ENCODE measurements at places on chromosomes 1 and 21.

DNA sequence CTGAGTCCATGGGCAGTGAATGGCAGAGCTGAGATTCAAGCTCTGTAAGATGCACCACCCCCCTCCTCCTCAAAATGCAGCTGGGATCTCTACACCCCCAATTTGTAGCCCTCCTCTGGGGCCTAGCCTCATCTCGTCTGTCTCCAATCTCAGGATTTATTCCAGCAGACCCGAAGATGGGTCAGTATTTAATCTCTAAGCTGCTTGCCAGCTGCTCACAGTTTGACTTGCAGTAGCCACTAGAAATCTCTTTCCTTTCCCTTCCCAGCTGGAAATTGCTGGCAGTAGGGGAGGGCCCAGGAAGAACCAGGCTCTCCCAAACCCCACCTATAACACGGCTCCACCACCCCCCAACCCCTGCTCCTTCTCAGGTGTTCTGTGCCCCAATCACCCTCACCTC, 1.5 kb downstream of the LACTBL1 start:
- no peak for DNase-seq

DNA sequence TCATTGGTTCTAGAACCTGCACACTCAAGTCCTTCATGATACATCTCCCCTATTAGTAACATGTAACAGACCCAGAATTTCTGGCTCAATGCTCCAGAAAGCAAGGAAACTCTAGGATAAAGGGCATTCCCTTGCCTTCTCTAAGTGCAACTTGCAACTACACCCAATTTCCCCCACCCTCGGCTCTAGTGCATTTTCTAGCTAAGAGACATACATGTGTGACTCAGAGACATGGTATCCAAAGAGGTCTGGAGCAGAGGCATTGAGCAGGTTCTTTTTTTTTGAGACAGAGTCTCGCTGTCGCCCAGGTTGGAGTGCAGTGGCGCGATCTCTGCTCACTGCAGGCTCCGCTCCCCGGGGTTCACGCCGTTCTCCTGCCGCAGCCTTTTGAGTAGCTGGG, 132.9 kb downstream of the ZC3H11B start:
- DNase-seq = no peak

DNA sequence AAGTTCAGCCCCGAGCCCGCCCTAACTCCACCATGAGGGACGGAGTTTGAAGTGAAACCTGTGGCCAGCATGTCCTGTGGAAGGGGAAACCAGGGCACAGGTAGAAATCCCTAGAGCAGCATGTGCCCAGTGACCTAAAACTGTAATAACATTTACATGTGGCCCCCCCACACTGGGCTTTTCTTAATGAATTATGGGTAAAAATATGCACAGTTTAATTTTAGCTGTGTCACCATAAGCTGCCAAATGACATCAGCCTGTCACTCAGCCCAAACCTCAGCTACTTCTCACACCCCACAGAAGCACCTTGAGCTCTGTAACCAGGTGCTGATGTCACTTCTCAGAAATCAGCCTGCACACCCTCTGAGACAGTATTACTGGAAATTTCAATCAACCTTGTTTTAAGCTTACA, 50.0 kb upstream of the SLC19A1 start:
- DNase-seq = peak; percentile 80

DNA sequence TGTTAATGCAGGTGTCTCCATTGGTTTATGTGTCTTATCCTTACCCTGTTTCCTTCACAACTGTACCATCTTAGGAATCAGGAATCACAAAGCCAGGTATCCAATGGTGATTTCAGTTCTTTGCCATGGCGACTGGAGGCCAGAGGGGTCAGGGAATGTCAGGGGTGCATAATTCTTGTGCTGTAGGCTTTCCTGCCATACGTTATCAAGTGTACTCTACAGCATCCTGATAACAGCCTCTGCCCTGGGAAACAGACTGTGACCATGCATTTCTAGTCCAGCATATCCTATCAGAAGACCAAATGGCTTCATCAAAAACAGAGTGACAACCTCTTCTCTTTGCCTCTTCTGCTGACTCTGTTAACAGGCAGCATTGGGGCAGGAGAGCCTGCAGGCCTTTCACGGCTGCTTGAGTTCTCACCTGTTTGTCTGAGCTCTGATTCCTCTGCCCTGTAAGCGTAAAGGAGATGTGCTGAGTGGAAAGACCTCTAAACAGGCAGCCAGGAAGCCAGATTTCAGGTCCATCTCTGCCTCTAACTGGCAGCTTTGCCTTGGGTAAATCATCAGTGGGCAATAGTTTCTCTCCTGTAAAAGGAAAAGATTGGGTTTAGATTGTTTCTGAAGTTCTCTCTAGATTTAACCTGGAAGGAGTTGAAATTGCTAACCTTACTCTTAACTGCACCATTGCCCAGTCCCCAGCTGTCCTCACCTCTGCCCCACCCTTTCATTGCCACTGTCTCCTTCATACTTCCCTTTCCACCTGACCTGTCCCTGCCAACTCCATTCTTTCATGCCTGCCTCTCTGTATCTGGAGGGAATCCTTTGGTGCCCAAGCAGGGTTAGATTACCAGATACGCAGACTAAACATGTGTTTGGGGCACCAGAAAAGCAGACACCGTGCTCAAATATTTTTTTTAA, 80.2 kb downstream of the LRRC8D start:
- DNase-seq = no peak

- DNase-seq = no peak
Measured at GRCh38 chr1:185035258-185035657, 10.1 kb upstream of the RNF2 start.

DNA sequence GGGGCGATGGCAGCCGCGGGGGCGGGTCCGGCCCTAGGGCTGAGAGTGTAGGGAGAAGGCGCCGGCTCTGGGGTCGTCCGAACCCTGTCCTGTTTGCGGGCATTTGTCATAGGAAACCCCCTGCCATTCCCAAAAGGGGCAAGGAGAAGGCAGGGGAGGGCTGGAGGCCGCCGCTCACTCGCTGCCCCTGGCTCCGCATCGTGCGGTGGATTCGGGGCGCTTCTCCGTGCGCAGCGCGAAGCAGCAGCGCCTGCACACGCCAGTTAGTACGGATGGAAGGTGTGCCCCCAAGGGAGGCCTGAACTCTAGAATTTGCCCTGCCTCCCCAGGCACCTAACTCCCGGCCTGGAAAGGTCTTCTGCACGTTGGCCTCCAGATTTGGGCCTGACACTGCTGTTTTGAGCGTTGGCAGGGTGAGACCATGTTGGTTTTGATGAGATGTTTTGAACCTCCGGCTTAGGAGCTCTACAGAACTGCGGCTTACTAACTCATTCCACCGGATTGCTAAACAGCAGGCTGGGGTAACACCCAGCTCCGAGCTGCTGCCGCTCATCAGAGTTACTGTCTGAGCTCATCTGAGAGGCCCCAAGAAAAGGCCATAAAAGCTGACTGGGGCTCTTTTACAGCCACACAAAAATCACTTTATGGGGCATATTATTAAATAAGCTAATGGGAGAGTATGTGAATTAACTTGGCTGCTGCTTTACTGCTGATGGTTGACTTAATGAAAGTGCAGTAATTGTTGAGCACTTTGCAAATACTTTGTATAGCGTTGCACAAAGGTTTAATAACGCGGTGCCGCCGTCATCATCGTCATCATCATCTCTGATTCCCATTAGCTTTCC, 987 bp downstream of the GPR137B start:
- DNase-seq = no peak

GRCh38 chr1:46544561-46545240, 6.7 kb downstream of the KNCN start:
- DNase-seq = no peak

DNA sequence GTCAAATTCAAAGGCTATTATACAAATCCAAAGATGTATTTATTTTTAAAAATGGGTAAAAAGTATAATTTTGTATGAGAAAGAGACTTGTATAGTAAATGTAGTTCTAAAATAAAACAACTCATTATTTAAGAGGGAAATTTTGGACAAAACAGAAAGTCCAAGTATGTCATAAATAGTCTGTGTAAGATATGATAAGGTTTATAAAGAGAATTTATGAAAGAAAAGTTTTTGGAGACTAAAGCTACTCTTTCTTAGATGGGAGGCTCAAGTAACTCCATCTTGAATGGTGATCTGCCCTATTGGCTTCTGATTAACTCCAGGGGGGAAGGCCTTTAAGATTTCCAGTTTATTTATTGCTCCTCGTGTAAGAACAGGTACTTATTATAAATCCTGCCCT, 14.7 kb upstream of the OR2T27 start:
- DNase-seq = no peak

DNA sequence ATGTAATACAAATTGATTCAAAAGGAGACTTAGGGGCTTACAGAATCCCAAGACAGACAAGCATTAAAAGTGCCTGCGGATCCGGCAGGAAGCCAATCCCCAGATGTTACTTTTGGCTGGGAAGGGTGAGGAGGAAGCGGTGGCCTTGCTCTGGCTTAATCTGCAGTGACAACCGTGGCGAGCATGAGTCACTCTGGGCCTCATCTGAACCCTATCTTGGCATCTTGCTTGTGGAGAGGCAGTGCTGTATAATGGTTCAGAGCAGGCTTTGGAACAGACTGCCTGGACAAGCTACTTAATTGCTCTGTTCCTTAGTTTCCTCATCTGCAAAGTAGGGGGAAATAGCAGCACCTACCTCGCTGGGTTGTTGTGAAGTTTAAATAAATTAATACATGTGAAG, 74.1 kb downstream of the XCL2 start:
- no peak for DNase-seq

- peak; percentile 28 for DNase-seq
Measured at GRCh38 chr21:43269440-43269839, 100.6 kb downstream of the CRYAA start.

- DNase-seq = no peak
Measured at GRCh38 chr1:83087851-83088250, 911.1 kb downstream of the TTLL7 start.

DNA sequence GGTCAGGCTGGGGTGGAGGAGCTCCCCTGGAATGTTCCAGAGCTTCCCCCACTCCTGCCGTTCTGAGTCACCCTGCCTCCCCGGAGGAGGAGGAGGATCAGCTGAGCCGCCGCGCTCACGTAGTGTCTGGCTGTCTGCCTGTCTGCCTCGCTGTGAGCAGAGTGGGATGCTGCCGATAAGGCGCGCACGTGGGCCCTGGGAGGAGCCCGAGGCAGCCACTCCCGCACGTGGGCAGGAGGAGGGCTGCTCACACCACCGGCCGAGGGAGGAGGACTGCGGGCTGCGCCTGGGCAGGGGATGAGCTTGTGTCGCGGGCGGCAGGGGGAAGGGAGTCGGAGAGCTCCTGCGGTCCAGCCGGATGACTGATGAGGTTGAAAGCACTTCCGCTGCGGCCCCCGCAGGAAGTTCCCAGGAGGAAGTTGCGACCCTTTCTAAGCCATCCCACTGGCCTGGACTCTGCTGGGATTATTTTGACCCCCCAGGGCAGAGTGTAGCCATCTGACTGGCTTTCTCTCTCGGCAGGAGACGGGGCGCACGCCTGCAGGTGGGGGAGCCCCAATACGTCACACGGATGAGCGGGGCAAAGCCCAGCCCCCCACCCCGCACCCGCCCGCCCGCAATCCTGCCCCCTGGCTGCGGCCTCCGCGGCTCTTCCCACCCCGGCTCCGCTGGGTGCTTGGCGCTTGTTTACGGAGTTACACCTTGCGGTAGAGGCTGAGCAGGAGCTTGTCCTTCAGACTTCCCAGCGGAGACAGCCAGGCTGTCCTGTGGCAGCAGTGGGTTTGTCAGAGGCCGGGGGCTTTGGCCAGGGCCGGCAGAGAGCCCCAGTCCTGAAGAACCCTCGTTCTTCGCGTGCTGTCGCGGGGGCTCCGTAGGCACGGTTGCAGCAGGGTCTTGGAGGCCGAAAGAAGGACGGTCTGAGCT, 9.8 kb downstream of the PDXK start:
- peak; percentile 81 for DNase-seq

- DNase-seq = no peak
Measured at GRCh38 chr1:178543290-178543607, 30.3 kb downstream of the TEX35 start.

DNA sequence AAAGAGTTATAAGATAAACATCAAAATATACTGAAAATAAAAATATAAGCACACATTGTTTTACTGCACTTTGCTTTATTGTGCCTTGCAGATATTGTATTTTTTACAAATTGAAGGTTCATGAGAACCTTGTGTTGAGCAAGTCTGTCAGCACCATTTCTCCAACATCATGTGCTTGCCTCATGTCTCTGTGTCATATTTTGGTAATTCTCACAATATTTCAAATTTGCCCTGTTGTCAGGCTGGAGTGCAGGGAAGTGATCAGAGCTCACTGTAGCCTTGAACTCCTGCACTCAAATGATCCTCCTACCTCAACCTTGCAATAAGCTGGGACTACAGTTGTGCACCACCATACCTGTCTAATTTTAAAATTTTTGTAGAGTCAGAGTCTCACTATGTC, 21.3 kb upstream of the CNIH3 start:
- DNase-seq = no peak

DNA sequence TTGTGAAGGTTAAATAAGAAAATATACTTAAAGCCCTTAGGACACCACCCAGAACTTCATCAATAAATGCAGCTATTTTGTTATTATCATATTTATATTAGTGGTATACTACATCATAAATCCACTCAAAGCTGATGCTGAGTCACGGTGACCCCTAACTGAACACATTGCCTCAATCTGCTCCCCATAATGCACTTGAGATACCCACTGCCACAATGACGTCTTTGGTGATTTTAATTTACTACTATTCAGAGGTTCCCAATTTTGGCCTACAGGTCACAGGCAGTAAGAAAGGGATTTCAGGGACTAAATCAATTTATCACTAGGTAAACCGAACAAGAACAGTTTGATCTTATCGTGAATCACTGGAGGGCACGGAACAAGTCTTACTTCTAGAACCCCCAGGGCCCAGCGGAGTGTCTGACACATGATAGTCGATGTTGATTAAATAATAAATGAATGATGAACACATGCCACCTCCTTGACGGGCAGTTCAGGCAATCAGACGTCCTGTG, 493 bp upstream of the CHD1L start:
- DNase-seq = no peak

DNA sequence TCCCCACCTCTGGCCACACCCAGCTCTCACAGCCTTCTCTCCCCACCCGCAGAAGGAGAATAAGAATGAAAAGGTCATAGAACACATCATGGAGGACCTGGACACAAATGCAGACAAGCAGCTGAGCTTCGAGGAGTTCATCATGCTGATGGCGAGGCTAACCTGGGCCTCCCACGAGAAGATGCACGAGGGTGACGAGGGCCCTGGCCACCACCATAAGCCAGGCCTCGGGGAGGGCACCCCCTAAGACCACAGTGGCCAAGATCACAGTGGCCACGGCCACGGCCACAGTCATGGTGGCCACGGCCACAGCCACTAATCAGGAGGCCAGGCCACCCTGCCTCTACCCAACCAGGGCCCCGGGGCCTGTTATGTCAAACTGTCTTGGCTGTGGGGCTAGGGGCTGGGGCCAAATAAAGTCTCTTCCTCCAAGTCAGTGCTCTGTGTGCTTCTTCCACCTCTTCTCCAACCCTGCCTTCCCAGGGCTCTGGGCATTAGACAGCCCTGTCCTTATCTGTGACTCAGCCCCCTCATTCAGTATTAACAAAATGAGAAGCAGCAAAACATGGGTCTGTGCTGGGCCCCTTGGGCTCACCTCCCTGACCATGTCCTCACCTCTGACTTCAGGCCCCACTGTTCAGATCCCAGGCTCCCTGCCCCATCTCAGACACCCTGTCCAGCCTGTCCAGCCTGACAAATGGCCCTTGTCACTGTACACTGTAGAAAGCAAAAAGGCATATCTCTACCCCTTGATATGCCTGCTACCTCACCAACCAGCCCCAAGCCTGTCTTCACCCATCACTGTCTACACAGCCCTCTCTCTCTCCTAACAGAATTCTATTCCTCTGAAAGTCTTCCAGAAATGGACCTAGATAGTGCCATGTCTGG, 3.2 kb downstream of the S100A9 start:
- DNase-seq = no peak

GRCh38 chr21:33055991-33056390, 13.9 kb upstream of the OLIG1 start:
- DNase-seq = no peak

GRCh38 chr1:170460414-170461155, 71.4 kb upstream of the GORAB start:
- DNase-seq = no peak

All from central memory CD4-positive, alpha-beta T cell (primary cell).